ENCODE measurements at places on chromosomes 6 and 20.

DNA sequence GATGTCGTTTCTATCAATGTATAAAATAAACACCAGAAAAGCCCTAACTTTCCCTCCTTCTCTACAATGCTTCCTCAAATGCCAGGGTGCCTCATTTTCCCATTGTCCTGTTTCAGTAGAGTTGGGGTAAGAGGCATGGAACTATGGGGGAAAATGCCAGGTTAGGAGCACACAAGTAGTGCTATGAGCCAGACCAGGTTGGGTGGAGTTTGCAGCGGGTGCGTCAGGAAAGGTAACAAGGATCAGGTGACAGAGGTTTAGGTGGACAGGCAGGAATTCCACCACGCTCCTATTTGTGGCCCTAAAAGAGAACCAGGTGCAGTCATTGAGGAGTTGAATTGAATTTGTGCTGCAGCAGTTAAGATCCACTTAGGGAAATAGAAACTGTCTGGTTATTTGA lies 36.5 kb downstream of the SYTL3 start:
- DNase-seq, result no peak

DNA sequence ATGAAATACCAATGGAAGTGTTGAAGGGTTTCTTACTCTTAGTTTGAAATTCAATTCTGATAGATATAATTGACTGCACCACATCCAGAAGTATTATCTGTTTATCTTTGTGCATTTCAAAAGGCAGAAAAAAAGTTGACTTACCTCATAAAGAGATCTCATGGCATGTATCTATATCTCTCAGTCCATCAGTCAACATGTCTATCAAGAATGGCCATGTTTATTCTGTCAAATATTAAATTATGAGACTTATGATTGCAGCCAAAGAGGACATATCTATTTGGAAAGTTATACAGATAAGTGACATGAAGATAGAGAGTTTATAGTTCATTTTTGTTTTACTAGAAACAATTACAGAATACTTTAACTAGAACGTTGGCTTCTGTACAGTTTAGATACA lies 277.8 kb downstream of the KHDC1L start:
- DNase-seq, result no peak

- DNase-seq, result no peak
These were observed 163.3 kb upstream of the MARCKS start for GRCh38 chr6:113693851-113694250.

DNA sequence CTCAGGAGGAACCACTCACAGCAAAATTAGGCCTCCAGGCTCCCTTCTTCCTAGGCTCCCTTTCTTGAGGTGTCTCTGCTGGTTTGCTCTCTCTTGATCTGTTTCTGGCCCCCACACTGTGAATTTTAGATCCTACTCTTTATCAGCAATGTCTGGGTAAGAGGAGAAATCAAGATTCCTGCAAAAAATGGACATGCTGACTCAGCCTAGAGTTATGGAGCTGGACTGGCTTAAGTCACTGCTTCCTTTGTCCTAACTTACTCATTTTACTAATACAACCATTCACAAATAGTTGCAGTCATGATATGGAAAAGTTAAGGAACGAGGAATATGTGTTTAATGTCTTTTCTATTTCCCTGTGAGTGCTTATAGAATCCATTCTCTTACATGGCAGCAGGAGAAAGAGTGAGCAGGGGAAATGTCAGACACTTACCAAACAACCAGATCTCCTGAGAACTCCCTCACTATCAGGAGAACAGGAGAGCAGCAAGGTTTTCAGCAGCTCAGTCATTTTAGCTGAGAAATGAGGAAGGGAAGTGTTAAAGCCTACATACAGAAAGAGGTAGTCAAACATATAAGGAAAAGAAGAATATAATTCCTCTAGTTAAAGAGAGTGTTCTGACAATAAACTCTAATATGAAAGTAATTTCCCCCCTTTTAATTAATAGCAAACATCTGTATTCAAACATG lies 160.8 kb downstream of the PDE7B start:
- DNase-seq, result no peak

DNA sequence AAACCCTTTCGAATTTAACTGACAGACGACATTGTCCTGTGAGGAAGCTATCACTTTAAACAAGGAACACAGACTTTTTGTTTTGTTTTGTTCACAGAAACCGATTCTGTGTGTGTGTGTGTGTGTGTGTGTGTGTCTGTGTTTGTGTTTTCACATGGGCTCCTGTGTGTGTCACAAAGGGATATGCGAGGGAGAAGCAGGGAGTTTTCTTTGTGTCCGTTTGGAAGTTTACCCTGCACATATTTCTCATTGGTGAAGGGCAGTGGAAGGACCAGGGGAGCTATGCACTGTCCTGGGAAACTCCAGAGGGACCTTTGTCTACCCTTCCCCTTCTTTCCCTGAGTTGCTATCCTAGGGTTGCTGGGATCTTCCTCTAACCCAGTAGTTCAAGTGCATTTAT lies 17.7 kb downstream of the POM121L2 start:
- no peak for DNase-seq

DNA sequence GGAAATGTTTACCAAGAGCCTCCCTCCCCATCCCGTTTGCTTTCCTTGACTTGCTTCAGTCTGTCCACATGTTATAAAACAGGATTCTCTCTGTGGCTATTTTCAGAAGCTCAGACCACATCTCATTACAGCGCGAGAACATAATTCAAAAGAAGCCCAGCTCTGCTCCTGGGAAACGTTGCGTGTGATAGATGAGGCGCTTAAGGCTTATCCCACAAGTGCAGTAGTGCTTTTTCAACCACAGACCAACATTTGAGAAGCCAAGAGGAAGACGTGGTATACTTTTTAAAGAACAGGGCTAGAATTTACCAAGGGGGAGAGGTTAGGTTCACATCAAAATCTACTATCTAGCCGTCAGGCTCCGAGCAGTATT lies 239.5 kb downstream of the SLC24A3 start:
- DNase-seq, result no peak

- DNase-seq, result no peak
These were observed 148.8 kb downstream of the CFAP61 start for GRCh38 chr20:20201124-20201523.

DNA sequence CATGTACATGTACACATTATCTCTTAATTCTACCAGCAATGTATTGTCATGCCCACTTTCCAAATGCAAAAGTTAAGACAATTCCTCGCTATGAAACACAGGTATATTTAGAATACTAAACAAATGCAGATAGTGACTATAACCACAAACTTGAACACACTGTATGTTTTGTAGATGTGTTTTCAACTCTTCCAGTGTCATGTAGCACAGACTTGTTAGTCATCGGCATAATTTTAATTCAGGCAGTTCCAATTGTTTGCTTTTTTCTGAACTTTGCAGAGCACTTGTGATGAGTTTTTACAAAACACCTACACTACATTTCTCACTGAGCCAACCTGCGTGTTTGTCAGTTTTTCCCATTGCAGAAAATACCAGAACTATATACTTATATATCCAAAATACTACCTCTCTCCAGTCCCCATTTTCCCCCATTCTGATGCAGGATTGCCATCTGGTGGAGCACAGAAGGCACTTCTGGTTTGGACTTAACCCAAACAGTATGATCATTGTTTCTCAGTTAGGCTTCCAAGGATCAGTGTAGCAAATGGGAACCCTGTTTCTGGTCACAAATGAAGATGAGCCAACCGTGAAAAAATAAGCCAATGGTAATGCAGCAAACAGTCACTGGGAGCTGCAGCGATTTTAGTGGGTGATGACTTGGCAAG lies 143.4 kb downstream of the ADGRB3 start:
- no peak for DNase-seq

DNA sequence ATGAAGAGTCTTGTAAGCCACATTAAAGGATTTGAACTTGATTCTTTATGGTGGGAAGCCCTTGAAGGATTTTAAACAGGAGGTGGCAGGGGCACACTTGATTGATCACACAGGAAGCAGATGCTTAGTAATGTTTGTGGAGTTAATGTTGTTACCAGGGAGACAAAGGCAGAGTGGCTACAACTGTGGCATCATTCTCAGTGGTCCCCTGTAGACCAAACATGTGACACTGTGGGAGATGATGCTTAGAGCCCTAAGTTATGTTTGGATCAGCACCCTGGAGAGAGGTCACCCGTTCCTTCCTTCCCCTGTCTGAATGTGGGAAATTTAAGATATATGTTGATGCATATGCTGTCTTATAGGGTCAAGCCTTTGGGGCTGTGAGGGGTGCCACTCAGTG lies 53.2 kb downstream of the EIF2S2 start:
- no peak for DNase-seq

- DNase-seq, result no peak
These were observed 93.2 kb downstream of the HIVEP1 start for GRCh38 chr6:12105271-12105670.

DNA sequence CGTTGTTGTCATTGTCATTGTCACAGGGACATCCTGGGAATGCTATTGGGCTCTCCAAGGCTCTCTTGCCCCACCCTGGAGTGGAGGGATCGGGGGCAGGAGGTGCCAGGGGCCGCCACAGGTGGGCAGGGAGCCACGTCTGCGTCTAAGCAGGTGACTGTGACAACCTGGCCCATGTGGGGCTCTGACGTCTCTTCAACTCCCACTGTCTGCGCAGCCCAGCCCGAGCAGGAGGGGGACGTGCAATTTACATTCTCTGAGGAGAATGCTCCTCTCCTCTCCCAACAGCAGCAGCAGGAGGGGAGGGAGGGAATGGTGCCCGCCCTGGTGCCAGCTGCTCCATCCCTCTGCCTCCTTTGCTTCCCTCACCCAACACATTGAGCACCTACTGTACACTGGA lies 50.1 kb downstream of the GRM4 start:
- no peak for DNase-seq
